ENCODE measurements at places on chromosomes 2 and 18.

- no peak for DNase-seq
Measured at GRCh38 chr18:48989304-48990303, 38.8 kb upstream of the SMAD7 start.

DNA sequence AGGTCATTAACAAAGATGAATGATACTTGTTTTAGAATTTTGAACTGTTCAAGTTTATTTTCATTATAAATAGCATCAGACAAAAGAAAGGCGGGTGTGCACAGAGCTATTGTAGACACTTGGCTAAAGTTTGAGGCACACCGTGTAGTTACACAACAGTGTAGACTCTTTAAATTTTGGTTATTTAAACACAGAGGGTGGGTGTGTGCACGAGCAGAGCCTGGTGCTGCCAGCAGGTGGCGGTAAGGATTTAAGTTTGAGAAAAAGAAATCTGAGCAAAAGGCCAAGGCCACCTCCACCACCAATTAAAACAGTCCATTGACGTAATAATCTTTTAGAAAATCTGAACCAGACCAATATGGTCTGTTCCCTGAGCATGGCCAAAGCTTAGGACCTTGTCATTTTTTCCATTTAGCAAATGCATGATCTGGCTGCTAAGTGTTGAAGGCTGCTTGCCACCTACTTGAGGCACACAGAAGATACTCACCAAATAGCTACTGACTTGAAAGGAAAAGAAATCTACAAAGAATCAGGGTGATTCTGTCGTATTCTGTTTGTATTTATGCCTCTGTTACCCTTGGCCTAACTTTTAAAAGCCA is 14.3 kb downstream of the COPS7B start:
- DNase-seq = no peak

- no peak for DNase-seq
Measured at GRCh38 chr18:13369756-13370510, 151.4 kb downstream of the LDLRAD4 start.

GRCh38 chr2:239199041-239199768 is 201.6 kb downstream of the HDAC4 start:
- DNase-seq = no peak

DNA sequence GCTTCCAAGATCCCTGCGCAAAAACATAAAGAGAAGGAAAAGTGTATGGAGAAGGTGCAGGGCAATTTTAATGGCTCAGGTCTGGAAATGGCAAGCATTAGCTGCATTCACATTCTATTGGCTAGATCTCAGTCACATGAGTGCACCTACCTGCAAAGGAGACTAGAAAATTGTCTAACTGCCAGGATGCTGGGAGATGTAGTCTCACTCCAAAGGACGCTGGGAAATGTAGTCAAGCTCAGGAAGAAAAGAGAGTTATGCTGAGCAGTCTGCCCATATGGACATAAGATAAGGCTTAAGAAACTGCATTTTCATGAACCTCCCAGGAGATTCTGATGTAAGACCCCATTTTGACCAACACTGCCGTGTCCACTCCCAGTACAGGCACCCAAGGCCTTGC is 9.5 kb upstream of the KLHL29 start:
- DNase-seq = no peak

DNA sequence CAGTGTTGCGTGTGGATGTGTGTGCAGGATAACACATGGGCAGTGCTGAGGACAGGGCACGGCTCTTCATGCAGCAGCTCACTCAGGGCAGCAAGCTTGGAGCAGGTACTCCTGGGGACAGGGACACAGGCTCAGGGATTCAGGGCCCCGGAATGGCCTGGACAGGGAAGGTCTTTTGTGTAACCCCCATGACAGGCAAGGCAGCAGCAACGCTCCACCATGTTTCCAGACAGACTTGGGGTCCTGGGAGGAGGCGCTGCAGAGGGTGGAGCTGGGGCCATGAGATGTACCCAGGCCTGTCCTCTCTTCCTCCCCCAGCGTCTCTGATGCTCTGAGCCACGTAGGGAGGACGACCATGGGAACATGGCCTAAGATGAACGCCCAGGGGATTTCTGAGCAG is 58.3 kb downstream of the ADNP2 start:
- DNase-seq = no peak

DNA sequence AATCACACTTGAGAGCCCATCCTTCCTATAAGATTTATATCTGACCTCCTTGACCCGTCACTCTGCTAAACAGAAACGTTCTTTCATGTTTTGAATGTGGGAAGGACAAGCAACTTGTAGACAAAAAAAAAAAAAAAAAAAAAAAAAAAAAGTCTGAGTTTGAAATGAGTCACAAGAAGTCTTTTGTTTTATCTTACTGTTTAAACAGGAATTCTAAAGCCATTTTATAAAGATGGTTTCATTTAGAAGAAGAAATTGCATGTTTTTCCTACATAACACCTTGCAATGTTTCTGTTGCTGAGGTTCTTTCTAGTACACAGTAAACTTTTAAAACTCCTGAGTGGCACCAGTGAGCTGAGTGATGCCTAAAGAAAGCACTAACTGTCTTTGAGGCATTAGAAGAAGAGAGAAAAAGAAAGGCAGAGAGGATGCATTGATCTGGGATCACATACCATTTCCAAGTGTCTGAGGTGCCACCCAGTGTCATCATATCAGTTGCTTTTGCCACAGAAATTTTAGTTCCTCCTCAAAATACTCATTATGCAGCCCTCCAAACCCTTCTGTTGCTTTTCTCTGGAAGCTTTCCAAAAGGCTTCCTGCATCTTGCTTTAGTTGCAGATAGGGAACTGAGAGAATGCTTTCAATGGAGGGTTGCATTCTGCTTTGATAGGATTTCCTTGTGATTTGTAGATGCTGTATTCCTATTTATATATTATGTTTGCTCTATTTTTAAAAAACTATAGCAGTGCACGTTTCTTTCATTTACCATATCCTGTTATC is 69.1 kb downstream of the ACVR2A start:
- DNase-seq = no peak

DNA sequence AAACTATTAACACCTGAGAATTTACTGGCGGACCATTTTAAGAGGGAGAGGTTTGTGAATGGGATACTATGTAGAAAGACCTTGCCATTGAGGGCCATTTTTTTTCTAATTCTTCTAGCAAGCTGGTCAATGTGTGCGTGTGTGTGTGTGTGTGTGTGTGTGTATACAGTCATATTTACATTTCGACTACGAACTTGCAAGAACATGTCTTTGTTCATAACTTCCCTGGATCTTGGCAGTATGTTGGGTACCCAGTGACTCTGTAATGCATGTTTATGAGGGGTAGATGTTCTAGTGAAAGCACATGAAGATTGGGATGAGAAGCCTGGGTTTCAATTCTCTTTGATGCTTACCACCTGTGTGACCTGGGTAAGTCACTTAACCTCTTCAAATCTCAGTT is 133.6 kb downstream of the UBE2E3 start:
- DNase-seq = no peak

DNA sequence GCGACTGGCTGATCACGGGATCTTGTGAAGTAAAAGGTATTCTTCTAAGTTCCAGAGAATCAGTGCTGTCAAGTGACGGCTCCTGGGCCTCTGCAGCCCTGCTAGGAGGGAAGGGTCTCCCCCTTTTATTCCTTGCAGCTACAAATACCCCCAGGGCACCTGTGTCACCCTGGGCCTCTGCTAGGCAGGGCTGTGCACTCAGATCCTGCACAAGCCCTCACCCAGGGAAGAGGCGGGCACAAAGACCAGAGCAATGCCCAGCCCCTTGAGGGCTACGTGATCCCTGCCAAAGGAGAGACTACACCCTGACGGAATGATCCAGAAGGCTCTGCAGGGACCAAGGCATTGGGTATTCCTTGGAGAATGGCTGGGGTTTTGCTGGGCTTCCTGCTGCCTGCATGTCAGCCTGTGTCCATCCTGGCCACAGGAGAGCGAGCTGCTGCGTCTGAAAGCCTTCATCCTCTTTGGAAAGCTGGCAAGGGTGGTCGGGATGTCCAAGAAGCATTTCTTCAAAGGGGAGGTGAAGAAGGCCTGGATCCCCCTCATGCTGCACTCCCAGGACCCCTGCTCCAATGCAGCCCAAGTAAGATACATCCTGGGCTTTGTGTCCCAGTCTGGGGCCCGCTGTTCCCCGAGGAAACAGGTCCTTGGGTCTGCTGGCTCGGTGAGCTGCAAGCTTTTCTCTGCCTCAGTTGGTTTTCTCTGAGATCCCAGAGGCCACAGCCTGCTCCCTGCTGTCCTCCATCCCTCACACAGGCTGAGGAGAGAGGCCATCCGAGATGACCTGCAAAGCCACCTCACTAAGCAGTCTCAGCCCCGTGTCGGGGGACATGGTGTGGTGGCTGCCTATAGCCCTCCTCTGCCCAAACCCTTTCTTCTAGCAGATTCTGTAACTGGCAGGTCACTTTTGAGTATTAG is 24.9 kb downstream of the HJURP start:
- DNase-seq = no peak

DNA sequence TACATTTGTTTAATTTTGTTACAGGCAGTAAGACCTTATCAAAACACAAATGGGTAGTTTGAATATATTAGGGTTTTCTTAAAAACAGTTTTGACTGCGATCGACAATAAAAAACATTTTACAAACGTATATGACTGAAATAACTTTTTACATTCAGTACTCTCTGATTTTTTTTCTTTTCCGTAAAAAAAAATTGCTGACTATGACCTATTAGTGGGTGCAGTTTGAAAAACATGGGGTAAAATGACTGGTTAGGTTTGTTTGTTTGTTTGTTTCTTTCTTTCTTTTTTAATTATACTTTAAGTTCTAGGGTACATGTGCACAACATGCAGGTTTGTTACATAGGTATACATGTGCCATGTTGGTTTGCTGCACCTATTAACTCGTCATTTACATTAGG is 36.9 kb downstream of the EPC2 start:
- DNase-seq = no peak

DNA sequence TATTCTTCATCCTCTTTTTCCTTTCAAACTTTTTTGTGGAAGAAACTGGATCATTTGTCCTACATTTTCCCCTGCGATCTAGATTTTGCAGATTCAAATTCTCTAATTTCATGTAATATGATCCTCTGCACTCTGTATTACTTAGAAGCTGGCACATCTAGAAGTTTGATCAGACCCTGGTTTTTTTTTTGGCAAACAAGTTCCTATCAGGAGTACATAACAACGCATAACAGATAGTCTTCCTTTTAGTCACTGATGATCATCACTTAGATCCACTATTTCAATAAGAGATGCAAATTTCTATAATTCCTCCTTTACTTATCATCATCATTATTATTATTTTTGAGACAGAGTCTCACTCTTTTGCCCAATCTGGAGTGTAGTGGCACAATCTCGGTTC is 117.1 kb downstream of the CDH2 start:
- DNase-seq = no peak

GRCh38 chr18:24935896-24936295 is 416.1 kb downstream of the ZNF521 start:
- no peak for DNase-seq

DNA sequence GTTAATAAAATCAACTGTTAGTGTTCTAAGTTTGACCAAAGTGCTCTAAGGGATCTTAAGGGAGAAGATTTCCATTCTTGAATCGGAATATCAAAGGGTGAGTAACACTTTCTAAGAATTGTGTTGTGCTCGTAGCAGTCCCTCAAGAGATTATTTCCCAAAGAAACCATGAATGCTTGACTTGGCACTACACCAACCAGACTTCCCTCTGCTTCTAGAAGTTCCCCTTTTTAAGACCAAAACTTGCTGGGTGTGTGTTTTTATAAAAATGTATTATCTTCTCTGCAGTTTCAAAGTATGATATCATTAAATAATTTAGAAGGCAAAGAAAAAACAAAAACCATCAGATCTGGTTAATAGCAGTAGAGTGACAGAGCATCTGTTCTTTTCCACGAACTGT is 522.0 kb upstream of the FAM98A start:
- DNase-seq = no peak

DNA sequence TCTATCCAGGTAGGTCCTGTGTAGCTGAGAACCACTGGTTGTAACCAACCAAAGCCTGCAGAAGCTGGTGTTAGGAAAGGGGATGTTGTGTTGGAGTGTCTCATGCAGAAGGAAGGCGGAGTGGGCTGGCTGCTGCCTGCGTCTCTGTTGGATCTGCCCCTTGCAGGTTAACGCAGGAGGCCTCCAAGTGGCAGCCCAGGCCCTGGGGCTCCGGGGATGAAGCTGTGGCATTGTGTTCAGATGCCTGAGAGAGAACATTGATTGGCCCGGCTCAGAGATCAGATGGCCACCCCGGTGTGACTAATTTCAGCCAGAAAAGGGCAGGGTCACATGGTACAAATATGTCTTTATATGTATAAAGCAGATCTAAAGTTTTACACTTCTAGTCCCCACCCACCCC is 216.0 kb downstream of the GLI2 start:
- no peak for DNase-seq

GRCh38 chr2:28809927-28810326 is 707 bp upstream of the SPDYA start:
- no peak for DNase-seq

GRCh38 chr18:8799596-8800441 is 94.5 kb downstream of the MTCL1 start:
- no peak for DNase-seq

DNA sequence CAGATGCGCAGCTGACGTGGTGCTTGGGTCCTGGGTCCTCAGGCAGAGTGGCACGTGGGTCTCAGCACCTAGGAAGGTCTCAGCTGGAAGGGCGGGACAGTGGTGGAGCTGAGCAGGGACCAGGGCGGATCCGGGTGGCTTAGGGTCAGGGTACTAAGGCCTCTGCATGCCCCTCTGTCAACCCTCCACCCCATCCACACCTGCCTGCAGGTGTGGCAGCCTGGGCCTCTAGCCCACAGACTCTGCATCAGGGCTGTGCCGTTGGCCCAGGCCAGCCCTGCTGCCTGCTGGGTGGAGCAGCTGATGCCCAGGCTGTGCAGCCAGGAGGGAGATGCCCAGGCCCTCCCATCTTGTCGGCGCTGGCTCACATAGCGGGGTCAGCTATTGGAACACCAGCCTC is 24.6 kb upstream of the OTOS start:
- DNase-seq = no peak

GRCh38 chr2:25324251-25324650 is 17.5 kb downstream of the DNMT3A start:
- DNase-seq = no peak

DNA sequence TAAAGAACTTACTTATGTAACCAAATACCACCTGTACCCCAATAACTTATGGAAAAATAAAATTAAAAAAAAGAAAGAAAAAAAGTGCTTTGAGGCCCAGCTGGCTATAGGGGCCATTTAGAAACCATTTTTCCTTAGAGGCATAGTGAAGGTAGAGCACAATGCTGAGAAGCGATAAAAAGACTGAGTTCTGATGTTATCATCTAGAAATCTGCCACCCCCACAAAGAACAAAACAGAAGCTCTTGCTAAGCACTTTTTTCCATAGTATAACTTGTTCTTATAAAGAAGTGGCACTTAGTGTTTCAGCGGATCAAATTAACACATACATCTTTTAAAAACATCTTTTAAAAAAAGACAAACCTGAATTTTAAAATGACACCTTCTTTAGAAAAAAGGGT is 51.4 kb downstream of the ICOS start:
- no peak for DNase-seq

GRCh38 chr2:105576440-105577241 is 168.1 kb upstream of the NCK2 start:
- peak; percentile 62 for DNase-seq

Data from hippocampal formation (tissue), 2 donors.